ENCODE measurements at places on chromosomes 13 and 19.

GRCh38 chr13:76720821-76721220, 165.4 kb downstream of the KCTD12 start:
- no peak for DNase-seq

- DNase-seq: no peak
Measured at GRCh38 chr13:32228330-32229041, 86.7 kb downstream of the ZAR1L start.

DNA sequence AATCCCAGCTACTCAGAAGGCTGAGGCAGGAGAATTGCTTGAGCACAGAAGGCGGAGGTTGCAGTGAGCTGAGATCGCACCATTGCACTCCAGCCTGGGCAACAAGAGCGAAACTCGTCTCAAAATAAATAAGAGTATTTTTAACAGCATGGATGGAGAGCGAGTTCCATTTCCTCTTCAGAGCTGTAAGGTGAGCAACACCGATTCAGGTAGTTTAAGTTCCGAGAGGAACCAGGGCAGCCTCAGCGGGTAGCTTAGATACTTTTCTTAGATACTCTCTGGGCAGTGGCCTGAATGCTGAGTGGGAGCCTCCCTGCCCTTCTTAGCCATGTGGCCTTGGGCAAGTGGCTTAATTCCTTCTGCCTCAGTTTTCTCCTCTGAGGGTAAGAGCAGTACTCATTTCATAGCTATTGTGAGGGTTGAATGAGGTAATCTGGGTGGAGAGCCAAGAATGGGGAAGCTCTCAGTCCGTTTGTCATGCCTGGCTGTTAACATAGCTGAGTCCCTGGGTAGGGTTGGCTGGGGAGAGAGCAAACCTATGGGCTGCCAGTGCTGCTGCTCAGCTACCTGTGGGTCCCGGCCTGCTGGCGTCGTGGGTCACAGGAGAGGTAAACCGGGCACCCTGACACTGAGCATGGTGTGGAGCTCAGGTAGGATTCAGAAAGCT, 4.1 kb downstream of the ATP11A start:
- no peak for DNase-seq

DNA sequence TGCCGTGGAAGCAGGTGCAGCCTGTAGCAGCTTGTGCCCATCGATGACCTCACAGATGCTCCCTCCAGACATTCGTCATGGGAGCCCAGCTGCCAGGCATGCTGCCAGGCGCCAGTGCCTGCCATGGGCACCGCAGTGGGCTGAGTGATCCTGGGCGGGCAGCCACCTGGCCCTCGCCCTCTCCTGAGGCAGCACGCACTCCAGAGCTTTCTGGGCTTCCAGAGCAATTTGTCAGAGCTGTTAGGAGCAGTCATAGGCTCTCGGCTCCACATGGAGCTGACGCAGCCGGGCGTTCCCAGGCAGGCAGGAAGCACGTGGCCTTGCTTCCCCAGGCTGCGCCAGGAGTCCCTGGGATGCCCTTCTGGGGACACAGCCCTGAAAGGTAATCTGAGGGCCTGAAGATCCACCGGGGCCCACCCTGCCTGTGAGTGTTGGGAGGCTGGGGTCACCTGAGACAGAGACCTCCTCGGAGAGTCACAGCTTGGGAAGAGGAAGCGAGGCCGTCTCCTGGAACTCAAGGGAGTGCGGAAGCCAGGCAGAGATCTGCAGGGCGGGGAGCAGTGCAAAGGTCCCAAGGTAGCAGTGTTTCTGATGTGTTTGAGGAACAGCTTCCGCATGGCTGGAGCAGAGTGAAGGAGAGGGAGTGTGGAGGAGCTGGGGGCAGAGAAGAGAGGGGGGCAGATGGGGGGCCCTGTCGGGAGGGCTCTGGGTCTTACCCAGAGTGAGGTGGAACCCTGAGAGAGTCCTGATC, 50.6 kb downstream of the DPF1 start:
- DNase-seq: no peak

DNA sequence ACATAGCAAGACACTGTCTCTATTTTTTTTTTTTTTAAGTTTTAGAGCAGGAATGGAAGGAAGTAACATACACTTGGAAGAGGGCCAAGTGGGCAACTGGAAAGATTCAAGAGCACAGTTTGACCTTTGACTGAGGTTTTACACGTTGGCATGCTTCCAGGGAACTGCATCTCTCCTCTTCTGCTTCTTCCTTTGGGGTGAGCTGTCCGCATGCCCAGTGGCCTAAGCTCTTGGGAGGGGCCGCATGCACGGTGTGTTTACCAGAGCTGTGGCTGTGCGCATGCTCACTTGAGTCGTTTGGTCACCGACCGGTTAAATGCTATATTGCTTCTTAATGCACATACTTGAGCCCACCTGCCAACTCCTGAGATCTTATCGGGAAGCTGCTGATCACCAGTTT, 727.7 kb downstream of the UQCRFS1 start:
- no peak for DNase-seq

DNA sequence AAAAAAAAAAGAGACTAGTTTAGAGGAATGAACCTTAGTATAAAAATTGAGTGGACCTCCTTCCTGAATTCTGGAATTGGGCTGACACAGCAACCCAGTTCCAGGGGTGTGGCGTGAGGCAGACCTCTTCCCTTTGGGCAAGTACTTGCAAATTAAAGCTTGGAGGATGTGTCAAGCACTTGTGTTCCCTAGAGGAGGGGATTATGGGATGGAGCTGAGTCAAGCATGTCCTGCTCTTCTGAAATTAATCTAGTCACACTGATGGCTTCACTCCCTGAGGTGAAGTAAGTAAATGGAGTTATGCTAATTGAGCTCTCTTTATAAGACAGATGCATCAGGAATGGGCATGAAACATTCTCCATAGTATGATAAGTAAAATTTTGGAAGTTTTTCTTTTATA, 107.7 kb upstream of the HTR2A start:
- DNase-seq: no peak

- DNase-seq: no peak
Measured at GRCh38 chr13:108828086-108828815, 198.8 kb downstream of the MYO16 start.

- DNase-seq: peak; percentile 81
Measured at GRCh38 chr19:36009220-36009619, 607 bp upstream of the SYNE4 start.

DNA sequence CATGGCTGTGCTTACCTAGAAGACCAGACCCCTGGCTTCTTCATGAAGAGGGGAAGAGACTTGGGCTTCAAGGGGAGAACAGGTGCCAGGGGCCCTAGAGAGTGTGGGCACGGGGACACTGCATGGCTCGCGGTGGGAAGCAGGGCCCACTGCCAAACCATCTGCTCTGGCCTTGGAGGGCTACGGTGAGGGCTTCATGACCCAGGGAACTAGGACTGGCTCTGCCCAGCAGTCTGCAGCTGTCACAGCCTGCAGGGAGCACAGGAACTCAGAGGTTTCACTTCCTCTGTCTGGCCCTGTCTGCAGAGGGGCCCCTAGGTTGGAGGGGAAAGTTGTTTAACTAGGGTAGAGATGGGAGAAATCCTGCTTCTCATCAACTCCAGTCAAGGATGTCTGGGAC, 4.3 kb downstream of the ERCC1 start:
- DNase-seq: no peak

DNA sequence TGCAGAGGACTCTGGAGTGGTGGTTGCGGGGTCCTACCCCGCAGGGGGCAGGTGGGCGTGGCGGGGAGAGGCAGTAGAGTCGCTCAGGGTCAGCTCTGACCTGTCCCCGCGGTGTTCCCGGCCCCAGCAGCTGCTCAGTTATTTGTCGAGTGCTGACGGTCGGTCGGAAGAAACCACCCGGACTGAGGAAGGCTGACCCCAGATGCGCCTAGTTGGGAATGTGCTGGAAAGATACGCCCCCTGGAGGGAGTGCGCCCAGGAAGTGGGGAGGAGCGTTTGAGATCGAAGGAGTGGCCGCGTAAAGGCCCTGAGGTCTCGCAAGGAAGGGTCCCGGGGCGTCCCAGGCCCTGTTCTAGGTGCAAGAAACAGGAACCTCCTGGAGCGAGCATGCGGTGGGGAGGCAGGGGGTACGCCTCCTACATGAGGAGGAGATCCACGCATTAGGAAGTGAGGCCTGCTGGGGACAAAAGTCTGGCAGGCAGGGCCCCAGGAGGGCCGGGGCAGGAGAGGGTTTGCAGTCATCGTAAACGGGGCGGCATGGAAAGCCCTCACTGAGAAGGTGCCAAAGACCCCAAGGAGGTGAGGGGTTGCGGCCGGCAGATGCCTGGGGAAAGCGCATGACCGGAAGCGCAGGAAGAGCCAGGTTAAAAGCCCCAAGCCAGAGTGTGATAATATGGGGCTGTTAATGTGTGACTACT, 9.2 kb downstream of the CCDC8 start:
- DNase-seq: no peak

- no peak for DNase-seq
Measured at GRCh38 chr19:13622766-13623715, 116.8 kb upstream of the CACNA1A start.

DNA sequence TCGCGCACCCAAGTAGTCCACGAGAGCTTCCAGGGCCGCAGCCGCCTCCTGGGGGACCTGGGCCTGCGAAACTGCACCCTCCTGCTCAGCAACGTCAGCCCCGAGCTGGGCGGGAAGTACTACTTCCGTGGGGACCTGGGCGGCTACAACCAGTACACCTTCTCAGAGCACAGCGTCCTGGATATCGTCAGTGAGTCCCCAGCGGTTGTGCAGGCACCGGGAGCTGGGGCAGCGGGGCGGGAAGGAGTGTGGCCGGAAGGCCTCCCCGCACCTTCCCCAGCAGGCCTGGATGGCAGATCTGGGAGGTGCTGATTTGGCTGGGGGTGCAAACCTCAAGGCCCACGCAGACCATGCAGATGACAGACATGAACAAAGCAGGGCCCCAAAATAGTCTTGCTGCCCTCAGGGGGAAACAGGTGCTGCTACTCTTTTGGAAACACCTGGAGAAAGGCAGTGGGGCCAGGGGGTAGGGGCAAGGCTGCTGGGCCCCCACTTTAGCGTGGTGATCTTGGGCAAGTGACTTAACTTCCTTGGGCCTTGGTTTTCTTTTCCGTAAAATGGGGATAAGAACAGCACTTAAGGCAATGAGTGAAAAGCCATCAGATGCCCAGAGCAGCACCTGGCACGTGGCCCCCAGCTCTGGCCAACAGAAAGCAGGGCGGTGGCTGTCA, 4.0 kb downstream of the MAG start:
- DNase-seq: peak; percentile 70

DNA sequence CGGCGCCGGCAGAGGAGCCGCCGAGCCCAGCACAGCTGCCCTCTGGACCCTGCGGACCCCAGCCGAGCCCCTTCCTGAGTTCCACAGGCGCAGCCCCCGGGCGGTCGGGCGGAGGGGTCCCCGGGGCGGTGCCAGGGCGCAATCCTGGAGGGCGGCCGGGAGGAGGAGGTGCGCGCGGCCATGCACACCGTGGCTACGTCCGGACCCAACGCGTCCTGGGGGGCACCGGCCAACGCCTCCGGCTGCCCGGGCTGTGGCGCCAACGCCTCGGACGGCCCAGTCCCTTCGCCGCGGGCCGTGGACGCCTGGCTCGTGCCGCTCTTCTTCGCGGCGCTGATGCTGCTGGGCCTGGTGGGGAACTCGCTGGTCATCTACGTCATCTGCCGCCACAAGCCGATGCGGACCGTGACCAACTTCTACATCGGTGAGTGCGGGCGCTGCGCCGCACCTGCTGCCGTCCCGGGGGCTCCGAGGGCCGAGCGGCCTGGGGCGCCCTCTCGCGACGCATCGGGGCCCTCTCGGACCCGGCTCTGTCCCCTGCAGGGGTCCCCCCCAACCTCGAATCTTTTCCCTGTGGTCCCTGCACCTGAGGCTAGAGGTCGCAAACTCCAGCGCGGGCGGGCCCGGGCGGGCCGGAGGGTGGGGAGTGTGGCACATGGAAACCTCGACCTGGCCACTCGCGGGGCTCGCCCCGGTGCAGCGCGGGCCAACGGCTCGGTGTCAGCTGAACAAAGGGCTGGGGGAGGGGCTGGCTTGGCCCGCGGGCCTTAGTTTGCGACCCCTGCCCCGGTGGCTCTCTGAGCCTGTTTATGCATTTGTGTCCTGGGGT, at the start of gene KISS1R:
TSS of gene KISS1R (plus strand) at position 11 of the 829 bp plus-strand sequence. CDS start at position 181, 170 bp downstream.
- DNase-seq: peak; percentile 72

DNA sequence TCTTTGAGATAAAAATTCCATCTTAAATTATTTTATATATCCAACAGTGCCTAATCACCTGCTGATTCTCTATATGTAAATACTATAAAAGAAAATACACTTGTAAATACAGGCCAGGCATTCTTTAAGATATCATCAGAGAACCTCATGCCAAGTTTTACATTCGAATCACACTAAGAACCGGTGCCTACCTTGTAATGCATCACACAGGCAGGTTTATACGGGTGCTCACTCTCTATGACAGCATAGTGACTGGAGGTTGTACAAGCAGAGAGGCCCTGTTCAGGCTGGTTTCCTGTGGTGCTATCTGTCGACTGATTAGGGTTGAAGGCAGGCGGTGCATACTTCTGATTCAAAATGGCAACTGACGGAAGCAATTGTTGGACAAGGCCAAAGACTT, 141.3 kb upstream of the FBXL3 start:
- no peak for DNase-seq

DNA sequence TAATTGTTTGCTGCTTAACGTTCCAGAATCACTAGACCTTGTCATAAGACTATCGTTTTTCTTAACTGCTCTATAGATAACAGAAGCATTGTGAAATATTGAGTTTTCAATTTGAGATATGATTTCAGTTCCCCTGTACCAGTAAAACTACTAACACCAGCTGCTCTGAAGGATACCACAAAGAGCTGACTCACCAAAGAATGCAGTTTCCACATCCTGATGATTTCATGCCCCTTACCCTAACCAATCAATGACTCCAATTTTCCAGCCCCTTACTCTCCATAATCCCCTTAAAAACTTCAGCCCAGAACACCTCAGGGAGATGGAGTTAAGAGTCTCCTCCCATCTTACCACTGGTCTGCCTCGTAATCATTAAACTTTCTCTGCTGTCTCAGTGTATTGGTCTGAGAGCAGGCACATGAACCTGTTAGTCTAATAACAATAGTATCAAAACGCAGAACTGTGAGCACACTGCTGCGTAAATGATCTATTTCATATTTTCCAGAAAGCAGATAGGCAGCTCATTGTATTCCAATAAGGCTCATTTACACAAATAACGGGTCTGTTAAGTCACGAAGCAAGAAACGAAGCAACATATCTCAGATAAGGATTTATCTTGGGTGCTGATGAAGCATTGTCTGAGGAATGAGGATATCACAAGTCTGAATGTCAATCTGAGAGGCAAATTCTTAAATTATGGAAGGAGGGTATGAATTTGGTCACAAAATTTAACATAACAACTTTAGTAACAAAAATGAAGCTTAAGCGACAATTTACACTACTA, 14.1 kb upstream of the CCNA1 start:
- no peak for DNase-seq

DNA sequence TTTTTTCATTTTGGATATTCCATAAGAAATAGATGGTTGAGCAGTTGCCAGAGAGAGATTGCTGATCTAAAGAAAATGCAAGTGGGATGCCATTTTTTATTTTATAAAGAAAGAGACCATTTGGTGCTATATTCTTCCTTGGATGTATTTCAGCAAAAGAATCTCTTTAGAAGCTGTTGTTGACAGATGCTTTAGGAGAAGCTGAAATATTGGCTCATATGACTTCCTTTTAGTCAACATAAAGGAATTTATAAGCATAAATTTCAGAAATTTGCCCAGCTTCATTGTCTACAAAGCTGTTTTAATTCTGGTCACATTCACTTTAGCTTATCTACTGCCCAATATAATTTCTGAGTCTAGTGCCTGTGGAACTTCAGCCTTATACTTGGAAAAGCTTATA, 36.9 kb downstream of the POLR1D start:
- DNase-seq: no peak
